ENCODE measurements at places on chromosomes 5 and 9.

DNA sequence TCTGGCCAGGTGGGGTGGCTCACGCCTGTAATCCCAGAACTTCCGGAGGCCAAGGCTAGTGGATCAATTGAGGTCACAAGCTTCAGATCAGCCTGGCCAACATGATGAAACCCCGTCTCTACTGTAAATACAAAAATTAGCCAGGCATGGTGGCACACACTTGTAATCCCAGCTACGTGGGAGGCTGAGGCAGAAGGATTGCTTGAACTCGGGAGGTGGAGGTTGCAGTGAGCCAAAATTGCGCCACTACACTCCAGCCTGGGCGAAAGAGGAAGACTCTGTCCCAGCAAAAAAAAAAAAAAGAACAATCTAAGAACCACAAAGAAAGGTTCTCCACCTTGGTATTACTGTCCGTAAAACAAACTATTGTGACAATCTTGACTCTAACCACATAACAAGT is 9.7 kb downstream of the MYO10 start:
- no peak for DNase-seq

DNA sequence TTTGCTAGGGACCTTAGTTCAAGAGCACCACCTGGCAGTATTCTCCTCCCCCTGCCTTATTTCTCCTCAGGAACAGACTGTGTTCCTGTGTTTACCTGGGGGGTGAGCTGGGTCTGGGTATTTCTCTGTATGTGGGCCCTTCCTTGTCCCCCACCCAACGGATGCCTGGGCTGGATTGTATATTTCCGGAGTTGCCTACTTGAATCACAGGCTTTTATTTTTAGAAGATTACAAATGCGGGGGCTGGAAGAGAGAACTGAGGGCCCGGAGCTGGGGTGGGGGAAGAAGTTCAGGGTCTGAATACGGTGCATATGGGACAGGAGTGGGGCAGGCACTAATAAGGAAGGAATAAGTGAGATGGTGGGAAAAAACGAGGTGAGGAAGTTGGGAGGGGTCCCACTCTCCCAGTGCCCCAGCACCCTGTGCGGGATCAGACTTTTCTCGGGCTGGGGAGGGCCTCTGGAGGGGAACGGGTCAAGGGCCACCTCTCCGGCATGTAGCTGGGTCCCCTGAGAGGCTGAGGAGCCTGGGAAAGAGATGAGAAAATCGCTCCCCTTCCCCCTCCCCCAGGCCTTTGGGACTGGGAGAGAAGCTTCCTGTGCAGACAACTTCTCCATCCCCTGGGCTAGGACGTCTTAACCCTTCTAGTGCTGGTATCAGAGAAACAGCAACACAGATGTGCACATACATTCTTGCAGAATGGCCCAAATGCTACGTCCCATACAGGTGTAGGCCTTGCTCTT is 42.1 kb downstream of the PCDH1 start:
- DNase-seq, result no peak

GRCh38 chr5:67338421-67338820 is 141.8 kb upstream of the CD180 start:
- no peak for DNase-seq

GRCh38 chr5:145483212-145483611 is 351.9 kb downstream of the PRELID2 start:
- no peak for DNase-seq

DNA sequence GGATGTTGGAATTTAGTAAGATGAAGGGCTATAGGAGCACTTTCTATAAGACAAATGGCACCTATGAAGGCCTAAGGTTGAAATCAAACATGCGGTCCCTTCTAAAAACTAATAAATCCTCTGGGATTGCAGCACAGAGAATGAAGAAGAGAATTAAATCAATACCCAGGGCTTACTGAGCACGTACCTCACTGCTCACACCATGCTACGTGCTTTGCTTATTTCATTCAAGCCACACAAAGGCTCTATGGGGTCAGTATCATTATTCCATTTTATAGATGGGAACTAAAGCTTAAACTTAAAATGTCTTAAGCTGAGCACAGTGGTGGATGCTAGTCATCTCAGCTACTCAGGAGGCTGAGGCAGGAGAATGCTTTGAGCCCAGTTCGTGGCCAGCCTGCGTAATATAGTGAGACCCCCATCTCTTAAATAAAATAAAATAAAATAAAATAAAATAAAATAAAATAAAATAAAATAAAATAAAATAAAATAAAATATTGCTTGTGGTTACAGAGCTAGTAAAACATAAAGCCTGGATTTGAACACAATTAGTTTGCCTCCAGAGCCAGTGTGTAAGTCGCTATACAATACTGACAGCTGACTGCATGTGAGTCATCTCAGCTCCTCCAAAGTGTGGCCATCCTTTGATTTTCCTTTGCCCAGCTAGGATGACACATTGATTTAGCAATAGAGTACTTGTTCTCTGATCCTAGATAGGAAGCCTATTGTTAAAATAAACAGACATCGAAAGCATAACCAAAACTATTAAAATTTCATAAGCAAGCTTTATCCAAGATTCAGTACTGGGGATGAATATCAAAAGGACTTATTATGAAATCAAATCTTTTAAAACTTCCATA is 20.9 kb upstream of the DPYSL3 start:
- DNase-seq, result no peak

DNA sequence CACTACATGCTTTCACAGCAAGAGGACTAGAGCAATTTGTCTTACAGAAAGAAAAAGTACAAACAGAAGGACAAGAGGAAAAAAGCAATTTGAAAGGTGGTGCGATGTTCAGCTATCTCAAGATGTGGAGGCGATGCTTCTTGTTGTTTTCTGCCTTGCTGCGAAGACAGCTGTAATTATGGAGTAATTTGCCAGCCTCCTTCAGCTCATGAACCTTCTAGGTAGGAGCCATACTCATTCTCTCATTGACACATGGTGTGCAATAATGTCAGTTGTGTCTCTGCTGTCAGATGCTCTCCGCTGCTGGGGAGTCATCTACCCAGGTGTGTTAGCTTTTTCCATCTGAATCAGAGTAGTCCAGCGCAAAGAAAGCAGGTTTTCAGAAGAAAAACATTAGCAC is 424.5 kb downstream of the NR2F1-AS1 start:
- DNase-seq, result no peak

Measured in NCI-H1092 (cell line).